Left renal cortex interstitium (tissue), 4 donors: ENCODE measurements at places on chromosomes 16 and 17.

GRCh38 chr16:85491058-85491771, 121.9 kb upstream of the GSE1 start:
- no peak for DNase-seq

GRCh38 chr16:15141586-15141985, 47.5 kb upstream of the RRN3 start:
- DNase-seq: no peak

GRCh38 chr17:10523064-10523463, 4.7 kb upstream of the MYH1 start:
- no peak for DNase-seq

DNA sequence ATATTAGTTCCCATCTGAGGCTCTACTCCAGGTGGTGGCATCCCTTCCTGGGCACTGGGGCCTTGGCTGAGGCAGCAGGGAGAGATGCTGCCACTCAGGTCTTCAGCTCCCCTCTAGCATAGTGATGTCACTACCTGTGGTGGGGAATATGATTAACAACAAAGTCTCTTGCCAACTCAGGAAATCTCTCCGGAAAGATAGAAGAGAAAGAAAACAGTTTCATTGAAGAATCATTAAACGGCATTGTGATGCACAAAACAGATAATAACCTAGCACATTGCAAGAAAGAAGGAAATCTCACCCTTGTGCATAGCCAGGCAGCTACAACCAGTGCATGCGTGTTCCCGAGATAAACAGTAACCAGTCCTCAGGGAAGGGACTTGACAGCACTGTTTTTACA, 12.2 kb upstream of the ZNF267 start:
- DNase-seq: no peak

DNA sequence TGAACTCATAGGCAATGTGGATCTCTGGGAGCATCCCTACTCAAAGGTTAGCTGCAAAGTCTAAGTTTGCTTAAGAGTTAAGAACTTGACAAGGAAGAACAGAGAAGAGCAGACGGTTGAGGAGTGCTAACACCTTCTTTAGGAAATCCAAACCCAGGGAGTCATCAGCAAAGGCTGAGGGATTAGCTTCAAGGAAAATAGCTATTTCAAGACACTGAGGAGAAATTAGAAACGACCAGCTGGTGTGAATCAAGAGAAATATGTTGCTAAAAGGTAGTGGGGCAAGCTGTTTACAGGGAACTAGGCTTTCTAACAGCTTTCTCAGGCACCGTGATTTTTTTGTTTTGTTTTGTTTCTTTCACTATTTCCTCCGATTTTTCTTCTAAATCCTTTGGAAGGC, 90.7 kb downstream of the CDH8 start:
- no peak for DNase-seq

DNA sequence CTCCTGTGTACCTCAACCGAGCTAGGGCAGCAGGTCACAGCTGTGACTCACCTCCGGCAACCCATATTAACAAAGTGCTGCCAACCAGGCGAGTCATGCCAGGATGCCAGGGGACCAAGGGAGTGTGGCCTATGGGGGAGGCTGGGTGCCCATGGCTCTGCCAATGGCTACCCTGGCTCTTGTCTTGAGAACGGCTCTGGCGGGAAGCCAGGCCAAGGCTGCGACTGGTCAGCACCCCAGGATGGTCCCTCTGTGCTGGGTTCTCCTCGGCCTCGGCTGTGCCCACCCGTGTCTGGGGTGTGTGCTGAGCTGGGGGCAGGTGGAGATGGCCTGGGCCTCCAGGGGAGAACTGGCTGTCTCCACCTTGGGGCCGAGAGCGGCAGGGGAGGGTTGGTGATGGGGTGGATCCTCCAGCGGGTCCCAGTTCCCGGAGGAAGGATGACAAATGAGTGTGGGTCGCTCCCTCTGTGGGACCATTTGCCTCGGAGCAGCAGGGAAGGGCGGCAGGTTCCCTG, 75.8 kb downstream of the MRC2 start:
- DNase-seq: no peak

- no peak for DNase-seq
These were observed at the start of gene TMEM235 for GRCh38 chr17:78230996-78231935. Gene TMEM235, plus strand, starts transcription at chr17:78231631. Its CDS starts 393 bp downstream, at chr17:78232024.

GRCh38 chr17:35778641-35779196, 16.7 kb downstream of the MMP28 start:
- no peak for DNase-seq

- no peak for DNase-seq
These were observed at the start of gene BCL6B for GRCh38 chr17:7022781-7023571. Gene BCL6B, plus strand, starts transcription at chr17:7023050. Its CDS starts 622 bp downstream, at chr17:7023672.

DNA sequence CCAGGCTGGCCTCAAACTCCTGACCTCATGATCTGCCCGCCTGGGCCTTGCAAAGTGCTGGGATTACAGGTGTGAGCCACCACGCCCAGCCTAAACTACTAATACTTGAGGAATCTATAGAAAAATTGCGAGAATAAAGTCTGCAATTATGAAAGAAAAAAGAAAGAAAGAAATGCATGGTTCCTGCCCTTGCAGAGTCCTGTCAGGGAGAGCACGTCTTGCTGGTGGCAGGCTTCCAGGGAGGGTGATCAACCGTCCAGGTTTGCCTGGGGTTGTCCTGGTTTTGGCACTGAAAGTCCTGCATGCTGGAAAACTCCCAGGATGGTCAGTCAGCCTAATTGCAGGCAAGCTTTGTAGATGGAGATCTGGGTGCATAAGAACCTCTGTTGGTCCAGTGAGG, 21.5 kb upstream of the KIFC3 start:
- no peak for DNase-seq

DNA sequence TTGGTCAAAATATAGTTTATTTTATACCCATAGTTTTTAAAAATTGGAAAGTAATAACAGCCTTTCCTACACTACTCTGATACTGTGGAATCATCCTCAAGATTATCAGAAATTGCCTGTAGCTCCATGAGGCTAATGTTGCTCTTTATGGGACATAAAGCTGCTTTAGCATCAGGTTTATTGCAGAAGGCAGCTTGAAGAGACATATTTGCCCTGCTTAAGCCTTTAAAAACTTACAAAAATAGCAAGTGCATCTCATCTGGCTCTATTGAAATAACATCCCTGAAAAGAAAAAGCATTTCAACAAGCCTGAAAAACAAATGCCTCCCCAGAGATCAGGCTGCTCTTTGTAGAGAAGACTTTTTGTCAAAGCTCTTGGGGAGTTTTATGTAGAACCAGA, 142.9 kb upstream of the MON1B start:
- DNase-seq: no peak

- DNase-seq: peak; percentile 19
These were observed 94.7 kb upstream of the MPHOSPH6 start for GRCh38 chr16:82264756-82265155.

GRCh38 chr16:67773099-67773498, 33.3 kb downstream of the RANBP10 start:
- no peak for DNase-seq
